Suppressor macrophage treated with lipopolysaccharide for 1 hour (primary cell): ENCODE measurements at places on chromosomes 5 and 9.

GRCh38 chr9:78000221-78000620, 31.4 kb downstream of the GNAQ start:
- no peak for DNase-seq

- no peak for DNase-seq
These were observed 2.4 kb downstream of the TTC39B start for GRCh38 chr9:15304632-15305031.

- no peak for DNase-seq
These were observed 372.5 kb downstream of the ARHGEF28 start for GRCh38 chr5:73998489-73998888.

GRCh38 chr5:154228696-154229095, 38.2 kb downstream of the GALNT10 start:
- DNase-seq = no peak

- no peak for DNase-seq
These were observed 285.9 kb downstream of the KIF4B start for GRCh38 chr5:155299386-155300005.

DNA sequence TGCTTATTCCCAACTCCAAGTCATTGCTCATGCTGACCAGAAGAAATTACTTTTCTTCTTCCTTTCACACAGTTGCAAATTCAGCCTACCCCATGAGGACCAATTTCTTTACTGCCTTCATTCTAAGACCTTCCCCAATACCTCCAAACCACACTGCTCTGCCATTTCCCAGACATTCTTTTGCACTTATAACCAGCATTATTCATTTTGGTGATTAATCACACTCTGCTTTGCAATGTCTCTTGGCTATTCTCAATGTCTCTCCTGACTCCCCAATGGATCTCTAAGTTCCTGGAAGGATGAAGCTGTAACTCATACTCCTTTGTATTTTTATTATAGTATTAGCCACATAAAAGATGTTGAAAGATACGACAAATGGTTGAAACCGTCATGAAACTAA, 105.7 kb upstream of the RANBP3L start:
- no peak for DNase-seq

- DNase-seq = no peak
These were observed 107.6 kb upstream of the TNC start for GRCh38 chr9:115225459-115226116.

DNA sequence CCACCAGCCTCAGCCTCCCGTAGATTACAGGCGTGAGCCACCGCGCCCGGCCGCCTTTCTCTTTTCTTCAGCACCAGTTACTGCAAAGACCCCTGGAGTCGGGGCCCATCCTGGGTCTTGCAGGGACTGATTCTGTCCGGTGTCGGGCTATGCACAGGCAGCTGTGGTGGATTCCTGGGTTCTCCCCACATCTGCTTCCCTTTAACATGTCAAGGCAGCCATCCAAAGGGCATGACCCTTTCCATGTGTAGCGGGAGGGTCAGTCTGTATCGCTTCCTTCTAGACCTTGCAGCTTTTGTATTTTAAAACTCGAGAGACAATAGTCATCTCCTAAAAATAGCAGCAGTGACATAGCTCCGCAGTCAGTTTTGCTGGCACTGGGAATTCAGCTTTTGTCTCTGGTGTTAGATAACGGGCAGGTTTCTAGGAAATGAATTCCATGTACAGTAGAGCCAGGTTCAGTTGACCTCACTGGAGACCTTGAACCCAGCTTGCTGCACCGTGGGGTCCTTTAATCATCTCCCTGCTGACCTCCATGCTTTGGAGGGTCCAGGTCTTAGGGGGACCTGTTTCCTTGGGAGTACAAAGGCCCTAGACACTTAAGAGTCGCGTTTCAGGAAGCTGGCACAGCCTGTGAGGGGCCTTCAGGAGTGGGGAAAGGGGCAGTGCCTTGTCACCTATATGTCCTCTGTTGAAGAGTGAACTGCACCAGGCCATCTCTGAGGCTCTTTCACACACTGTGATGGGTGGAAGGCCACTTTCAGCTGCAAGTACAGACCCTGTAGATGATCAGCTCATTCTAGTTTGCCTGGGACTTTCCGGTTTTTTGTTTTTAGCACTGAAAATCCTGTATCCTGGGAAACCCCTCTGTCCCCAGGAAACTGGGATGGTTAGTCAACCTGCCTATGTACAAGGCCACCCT, 13.8 kb downstream of the ANKRD33B start:
- DNase-seq = peak; percentile 95

- no peak for DNase-seq
These were observed 94.1 kb downstream of the SUSD1 start for GRCh38 chr9:112080831-112081542.

DNA sequence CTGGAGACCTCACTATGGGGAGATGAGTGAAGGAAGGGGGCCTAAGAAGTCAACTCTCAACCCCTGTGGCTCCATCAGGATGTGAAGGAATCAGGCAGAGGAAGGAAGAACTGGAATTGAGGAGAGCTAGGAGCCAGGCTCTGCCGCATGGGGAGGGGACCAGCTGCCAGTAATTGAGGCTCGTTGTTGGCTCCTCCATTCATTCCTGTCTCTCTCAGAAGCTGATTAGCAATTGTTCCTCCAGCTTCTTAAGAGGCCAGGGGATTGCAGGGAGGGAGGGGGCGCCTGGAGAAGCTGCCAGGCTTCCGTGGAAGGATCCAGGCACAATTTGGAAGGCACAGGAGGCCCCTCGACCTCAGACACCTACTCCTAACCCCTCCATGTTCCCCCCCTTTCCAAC, 20.5 kb upstream of the TTLL11 start:
- no peak for DNase-seq

DNA sequence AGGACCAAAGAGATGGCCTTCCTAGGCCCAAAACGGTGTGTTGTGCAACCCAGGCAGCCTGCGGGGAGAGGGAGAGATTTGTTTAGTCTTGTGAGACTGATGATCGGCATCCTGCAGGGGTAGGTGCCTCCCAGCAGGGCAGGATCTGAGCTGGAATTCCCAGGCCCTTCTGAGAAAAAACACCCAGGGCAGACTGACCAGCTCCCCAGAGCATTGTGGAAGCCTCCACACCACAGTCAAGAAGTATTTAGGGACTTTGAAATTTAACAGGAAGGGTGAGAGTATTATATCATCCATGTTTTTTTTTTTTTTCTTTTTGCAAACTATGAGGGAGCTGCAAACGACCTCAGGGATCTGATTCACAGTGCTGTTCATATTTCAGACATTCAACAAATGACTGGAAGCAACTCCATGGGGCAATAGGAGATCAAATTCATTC, 104.5 kb upstream of the LHFPL2 start:
- no peak for DNase-seq

GRCh38 chr5:175517824-175518450, 39.6 kb downstream of the SFXN1 start:
- DNase-seq = peak; percentile 27

- peak; percentile 74 for DNase-seq
These were observed 57.4 kb downstream of the CFAP95 start for GRCh38 chr9:69877852-69878514.

DNA sequence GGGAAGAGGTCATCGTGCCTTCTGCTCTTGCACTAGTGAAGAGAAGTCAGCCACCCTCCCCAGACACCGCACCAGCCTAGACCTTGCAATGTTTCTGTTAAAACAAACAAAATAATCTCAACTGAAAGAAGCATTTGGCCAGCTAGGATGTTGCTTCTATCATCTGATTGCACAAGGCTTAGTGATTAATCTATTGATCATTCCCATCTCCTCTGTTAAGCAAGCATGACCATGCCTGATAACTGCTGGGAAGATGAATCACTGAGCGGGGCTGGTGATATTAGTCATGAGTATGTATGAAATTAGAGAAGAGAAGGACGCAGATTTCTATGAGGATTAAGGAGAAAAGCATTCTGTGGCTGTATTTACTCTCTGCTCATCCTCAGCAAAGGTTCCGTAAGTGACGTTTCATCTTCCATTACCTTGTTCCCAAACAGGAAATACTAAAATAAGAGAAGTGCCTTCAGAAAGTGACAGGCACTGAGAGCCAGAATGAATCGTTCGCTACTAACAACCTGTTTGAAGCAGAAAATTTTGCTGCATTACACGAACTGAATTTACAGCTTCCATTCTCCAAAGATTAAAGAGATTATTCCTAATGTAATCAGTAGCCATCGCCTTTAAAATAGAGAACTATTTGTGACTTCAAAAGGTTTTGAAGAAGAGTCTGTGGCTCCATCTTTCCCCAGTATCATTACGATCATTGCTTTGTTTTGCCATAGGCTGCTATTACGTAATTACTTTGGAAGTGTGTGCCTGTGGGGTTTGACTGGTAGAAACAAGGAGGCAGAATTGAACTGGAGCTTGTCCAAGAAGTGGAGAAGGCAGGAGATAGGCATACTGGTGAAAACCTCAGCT, 219.1 kb downstream of the MED10 start:
- no peak for DNase-seq

DNA sequence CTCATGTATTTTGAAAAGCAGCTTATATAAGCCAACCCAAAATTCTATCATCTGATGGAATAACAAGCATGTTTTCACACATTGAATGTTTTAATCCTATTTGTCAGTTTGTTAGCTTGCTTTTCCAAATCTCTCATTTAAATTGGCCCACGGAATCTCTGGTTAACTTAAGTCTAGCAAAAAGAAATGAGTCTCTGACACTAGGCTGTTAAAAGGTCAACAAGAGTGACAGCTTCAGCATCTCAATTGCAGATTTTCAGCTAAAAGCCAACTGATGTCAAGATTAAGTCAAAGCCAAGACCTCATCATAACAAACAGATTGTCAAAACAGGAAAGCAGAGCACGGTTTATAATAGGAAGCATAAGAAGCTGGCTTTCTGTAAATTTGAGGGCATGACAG, 49.4 kb upstream of the CDH9 start:
- no peak for DNase-seq

DNA sequence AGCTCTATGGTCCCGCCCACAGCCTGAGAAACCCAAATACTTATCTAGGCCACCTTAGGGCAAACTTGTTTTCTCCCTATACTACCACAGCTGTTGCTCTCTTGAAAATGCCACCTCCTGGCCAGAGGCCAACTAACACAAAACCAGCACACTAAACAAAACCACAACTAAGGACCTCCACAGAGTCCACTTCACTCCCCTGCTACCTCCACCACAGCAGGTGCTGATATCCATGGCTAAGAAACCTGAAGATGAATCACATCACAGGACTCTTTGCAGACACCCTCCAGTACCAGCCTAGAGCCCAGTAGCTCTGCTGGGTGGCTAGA, 108.4 kb downstream of the ALDH1A1 start:
- DNase-seq = no peak

DNA sequence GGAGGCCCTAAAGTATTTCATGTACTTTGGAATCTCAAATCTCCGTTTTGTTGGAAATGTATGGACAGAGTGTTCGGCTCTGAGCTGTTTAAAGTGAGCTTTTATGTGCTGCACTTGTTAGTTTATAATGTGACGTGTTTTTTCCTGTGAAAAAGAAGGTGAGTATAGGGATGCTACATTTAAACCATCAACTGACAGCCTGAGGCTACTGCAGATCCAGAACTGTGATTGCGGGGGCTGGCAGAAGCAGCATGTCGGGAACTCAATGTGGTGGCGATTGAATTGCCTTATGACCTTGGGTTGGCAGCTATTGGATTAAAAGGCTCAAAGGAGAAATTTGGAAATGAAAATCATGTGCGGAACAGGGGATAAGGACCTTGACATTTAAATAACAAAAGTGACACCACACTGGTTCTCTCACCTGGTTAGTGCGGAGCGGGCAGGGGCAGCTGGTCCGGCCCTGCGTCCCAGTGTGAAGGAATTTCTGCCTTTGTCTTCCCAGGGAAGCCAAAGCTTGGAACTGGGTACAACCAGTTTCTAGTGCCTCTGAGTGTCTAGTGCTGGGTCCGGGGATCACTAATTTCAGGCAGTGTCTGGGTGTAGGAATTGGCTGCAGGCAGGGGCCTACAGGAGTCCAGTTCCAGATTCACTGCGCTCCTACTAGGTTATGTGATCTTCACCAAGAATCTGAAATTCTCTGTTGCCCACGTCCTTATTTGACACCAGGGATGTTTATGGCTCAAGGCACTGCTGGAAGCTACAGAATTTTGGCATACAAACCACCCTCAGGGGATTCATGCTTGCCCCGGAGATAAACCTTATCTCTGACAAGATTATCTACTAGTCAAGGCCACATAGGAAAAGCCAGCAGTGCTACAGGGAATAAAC, 120.7 kb upstream of the ERCC6L2 start:
- no peak for DNase-seq

DNA sequence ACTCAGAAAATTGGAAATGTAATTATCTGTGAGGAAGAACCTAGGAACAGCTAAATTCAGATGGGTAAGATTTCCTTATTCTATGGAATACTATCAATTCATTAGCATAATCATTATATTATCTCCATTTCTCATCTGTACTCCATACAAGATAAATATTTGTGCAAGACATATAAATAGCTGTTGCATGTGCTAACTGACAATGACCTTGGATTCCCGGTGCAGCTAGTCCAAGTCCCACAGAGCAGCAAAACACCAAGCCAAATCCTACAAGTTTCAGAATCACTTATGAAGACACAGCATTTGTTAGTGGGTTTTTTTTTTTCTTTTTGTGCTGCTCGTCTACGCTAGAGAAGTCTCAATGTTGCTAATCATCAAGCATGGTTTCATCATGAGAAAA, 64.8 kb downstream of the NUDT12 start:
- no peak for DNase-seq

- no peak for DNase-seq
These were observed 482.0 kb downstream of the DTWD2 start for GRCh38 chr5:118506217-118506852.
